ENCODE measurements at places on chromosomes 5 and 9.
A peak's percentile ranks its signal among the peaks of the same experiment; 100 is the strongest.

DNA sequence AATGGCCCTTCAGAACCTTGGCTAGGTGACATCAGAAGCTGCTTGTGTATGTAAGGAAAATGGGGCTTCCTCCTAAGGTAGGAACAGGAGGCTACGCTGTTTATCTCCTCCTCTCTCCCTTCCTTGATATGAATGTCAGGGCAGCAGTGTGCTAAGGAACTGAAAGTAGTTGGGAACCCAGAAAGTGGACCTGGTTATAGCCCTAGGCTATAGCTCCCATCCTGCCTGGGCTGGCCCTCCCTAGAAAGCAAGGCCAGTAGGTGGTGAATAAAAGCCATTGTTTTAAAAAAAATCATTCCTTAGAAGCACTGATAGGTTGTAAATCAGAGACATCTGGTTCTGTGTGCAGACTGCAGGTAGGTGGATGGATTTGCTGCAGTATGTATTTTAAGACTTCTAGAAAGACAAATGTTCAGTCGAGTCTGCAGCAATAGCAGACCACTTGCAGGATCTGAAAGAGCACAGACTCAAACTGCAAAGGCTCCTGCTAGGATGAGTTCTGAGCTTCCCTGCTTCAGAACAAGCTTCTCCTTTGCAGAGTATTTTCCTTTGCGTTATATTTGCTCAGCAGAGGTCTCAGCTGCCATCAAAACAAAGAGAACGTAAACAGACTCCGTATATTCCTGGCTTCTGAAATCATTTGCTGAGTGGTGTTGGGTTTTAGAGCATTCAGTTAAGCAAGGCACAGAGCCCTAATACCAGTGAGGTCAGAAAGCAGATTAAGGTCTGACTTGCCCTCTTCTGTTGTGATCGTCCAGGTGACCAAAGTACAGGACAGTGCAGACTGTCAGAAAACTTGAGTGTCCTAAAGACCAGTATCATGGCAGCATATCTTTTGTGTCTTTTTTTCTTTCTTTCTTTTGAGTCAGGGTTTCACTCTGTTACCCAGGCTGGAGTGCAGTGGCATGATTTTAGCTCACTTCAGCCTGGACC lies 20.1 kb upstream of the CFAP157 start:
- DNase-seq: peak; percentile 7

DNA sequence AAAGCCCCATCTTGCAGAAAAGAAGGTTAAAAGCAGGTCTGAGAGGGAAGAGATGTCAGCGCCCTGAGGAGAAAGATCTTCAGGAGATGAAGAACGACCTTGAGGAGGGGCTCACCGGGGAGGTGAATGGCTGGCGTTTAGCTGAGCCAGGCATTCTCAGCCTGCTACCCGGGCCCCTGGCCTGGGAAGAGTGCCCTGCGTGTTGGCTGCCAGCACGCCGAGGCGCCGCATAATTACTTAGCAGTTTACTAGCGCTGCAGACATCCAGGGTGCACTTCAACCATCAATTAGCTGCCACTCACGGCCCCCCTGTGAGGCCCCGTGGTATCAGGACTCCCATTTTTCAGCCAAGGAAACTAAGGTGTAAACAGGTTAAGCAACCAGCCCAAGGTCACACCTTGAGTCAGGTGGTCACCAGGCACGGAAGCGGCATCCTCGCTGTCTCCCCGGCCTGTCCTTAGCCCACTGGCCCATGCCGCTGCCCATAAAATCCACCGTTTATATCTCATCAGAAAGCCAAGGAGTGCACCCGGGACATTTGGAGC lies 551.9 kb downstream of the BNC2 start:
- no peak for DNase-seq

DNA sequence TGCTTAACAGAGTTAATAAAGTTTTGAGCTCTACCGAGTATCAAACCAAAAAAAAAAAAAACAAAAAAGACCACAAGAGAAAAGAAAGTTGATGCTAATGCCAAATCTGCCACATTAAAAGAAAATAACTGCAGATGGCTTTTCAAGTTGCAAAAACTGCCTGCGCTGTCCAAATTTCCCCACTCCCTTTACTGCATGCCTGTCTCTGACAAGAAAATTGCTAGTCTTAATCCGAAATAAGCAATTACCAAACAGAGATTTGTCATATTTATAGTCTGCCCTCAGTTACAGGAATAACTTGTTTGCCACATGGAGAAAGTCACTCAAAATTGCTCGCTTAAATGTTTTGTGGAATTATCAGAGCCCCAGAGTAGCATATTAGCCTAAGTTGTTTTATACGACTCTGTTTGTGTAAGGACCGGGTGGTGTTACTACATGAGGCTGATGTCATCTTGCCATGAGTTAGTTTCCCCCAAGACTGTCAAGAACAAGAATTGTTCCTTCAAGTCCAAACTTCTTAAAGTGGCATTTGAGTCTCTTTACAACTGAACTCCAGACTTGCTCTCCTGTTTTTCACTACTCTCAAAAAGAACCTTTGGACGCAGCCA lies 160.9 kb downstream of the CEP120 start:
- DNase-seq: no peak

- DNase-seq: no peak
Observed at GRCh38 chr5:81214848-81215247, 18.3 kb upstream of the CKMT2 start.

DNA sequence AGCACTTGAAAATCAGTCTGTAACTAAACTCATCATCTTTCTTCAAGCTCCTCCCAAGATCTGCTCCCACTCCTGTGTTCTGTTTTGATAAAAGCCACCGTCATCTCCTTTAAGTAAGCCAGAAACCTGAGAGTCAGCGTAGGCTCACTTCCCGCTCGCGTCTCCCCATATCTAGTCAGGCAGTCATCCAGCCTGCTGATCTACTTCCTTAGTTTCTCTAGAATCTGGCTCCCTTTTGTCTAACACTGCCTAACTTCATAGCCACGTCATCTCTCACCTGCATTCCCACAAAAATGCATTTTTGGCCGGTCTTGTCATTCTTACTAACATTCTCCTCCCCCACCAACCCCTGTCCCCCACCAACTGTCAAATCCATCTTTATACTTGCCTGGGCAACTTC lies 3.0 kb upstream of the TJP2 start:
- DNase-seq: no peak

DNA sequence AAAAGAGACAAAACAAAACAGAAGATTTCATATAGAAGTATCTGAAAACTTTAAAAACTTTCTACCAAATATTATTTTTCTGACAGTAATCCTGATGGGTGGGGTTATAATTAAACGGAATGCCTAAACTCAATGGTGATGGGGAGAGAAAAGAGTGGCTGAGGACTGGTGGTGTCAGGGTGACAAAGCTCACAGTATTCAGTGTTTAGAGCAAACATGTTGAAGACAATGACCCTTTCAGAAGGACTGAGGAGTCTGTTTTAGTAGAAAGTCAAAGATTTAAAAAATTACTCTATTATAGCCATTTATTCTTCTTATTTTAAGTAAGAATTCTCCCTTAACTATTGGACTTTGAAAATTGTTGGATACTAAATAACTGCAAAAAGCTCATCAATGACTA lies 1144.0 kb downstream of the TAF11L14 start:
- no peak for DNase-seq

- DNase-seq: no peak
Observed at GRCh38 chr5:116225281-116225922, 140.6 kb downstream of the COMMD10 start.
